ENCODE measurements at places on chromosomes 6 and 20.

GRCh38 chr6:113172531-113172966 lies 684.6 kb upstream of the MARCKS start:
- peak; percentile 38 for DNase-seq

DNA sequence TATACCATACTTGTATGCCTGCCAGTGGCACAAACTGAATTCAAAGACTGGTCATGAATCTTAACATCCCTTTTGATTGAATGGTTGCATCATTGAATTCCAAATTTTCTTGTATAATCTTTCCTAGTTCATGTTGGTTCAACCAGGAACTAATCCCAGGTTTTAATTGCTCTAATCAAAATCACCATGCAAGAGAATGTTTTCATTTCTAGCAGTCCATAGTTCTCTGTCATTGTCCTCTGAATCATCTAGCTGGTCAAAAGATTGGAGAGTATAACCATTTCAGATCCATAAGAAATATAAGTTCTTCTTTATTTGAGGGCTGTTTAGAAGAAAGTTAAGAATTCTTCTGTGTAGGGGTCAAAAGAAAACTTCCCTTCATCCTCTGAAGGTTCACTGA lies 57.2 kb downstream of the ZNF292 start:
- DNase-seq, result peak; percentile 33

- no peak for DNase-seq
Measured at GRCh38 chr6:143037470-143037869, 23.2 kb upstream of the AIG1 start.

- DNase-seq, result peak; percentile 91
Measured at GRCh38 chr20:33947709-33948295, 45.9 kb upstream of the RALY start.

GRCh38 chr6:1781817-1782184 lies 172.1 kb downstream of the FOXC1 start:
- no peak for DNase-seq

GRCh38 chr6:32836873-32837272 lies 1.7 kb downstream of the TAP2 start:
- DNase-seq, result no peak

GRCh38 chr6:168908166-168908565 lies 345.5 kb downstream of the THBS2 start:
- no peak for DNase-seq

DNA sequence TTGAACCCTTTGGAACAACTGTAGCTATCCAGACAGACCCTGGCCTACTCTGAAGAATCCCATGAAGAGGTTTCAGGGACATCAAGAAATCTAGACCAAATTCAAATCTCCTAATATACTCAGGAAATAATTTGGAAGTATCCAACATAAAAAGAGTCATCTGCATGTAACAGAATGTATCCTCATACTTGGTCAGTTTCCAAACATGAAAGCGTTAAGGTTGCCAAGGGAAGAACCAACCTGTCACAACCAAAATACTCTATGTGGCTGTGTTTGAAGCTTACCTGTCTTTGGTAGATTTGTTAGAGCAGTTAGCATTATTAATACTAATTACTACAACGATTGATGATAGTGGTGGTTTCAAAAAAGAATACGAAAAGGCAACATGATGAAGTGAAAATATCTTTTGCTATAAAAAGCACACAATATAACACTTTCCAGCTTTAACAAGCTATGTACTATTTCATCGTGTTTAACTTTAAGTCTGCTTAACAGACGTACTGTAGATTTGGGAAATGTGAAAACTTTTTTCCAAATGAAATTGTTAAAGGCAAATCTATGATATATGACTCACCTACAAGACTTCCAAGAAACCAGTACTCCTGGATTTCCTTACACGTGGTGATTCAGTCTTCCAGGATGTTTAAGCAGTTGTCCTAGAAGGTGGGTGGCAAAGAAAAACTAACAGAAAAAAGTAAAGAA lies 46.6 kb upstream of the ENPP1 start:
- no peak for DNase-seq

DNA sequence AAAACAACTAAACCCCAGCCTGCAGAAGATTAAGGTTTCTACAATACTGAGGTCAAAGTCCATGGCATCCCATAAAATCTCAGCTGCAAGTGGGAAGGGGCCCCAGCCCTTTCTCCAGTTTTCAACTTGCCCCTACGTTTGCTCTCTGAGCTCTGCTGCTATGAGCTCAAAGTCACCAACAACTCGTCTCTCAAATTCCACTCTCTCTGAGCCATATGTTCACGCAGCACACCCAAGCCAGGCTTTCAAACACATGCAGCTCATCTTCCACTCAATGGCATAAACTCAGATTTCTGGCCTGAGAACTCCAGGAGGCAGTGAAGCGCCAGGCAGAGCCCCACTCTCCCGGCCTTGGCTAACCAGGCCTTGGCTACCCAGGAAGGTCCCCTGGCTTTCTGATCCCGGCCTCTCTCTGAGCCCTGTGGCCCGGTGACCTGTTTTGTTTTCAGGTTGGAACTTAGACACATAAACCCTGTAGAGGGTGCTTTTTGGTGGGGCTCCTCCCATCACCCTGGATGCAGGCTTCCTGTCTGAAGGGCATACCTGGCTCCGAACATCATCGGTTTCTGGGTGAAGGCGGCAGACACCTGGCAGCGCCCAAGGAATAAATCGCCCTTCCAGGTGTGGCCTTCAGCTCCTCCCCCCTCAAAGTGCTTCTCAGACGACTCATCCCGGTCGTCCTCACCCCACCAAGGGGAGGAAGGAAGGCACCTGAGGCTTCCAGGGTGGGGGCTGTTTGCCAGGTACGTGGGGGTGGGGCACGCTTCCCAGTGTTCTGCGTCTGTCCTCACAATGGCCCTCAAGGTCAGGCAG lies 12.4 kb downstream of the SLC22A23 start:
- DNase-seq, result no peak

DNA sequence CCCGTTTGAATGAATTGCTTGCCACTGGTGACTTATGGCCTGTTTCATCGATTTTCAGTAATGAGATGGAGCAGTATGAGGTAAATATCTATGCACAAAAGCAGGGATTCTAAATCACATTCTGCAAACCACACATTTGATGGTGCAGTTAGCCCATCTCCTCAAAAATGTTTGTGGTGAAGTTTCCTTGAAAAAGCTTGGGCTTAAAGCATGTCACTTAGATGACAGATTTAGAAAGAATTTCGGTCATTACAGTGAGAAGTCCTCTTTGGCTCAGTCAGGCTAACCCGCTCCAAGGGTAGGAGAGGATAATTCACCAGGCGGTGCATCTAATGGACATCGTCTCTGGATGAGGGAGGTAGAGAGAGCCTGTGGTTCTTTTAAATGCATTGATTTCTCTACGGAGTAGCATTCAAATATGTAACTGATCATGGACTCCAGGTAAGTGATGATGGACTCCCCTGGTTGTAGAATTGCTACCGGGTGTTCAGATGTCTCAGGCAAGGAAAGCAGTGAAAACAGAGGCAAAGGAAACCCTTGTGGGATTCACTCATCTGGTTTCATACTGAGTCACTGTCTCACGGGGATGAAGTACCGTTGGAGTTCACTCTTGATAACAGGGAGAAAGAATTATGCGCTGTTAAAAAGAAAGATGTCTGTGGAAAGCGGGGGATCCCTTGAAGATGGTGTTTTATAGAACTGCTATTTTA lies 65.3 kb downstream of the AIG1 start:
- DNase-seq, result no peak

- no peak for DNase-seq
Measured at GRCh38 chr6:77025736-77026223, 437.5 kb downstream of the HTR1B start.

DNA sequence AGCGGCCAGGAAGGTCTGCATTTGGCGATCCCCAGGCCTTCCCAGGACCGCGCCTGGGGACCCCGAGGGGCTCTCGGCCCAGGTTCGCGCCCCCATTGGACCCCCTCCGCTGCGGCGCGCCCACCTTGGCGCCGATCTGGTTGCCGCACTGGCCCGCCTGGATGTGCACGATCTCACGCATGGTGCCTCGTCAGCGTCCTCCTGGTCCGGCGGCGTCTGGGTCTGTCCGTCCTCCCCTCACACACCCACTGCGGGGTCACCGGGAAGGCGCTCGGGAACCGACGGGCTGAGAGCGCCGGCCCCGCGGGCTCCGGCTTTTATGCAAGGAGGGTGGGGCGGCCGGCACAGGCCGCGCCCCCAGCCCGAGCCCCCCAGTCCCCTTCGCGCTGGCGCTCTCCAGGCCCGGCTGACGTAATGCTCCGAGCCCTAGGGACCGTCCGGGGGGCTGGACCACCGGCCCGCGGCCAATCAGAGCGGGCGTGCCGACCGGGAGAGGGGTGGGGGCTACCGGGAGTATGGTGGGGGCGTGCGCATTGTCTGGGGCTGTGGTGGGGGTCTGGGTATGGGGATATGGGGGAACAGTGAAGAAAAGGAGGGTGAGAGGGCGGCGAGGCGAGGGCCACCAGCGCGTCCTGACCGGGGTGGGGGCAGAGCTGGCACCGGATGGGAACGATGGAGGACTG lies at the start of gene TUBB2B:
Gene TUBB2B (minus strand): TSS at position 291 of the 683 bp plus-strand sequence. CDS start 110 bp downstream, at position 181.
- DNase-seq, result peak; percentile 97

Measured in DMS53 (cell line).